ENCODE measurements at places on chromosomes 3 and 15. TPM values are rescaled to one million over a fixed set of nuclear protein-coding genes. Genes with fewer than 3 reads are reported as not detected.

GRCh38 chr3:5016211-5017161, 37.2 kb downstream of the BHLHE40 start:
- no peaks in the 10 kb centered on the region for H3K27me3 ChIP-seq
- DNase-seq, result no peak
- no peak overlapping the region for H3K4me3 ChIP-seq
- H3K27ac ChIP-seq, result no peak overlapping the region

Gene RLBP1
- not detected for total RNA-seq

DNA sequence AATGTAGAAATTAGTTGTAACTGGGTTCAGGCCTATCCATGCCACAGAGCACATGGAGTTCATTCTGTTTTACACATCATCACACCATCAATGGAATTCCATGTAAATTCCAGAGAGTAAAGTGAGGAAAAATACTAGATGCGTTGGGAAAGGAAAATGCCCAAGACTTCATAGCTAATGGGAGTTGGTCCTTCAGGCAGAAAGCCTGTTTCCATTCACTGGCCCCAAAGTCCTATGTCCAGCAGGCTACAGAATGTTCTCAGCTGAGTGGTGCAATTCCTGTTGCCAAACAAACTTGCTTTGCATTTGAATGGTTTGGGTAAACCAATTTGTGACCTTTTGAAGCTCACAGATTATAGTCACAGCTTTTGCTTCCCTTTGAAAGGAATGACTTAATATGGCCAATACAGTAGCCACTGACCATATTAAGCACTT, 164.6 kb upstream of the PFN2 start:
- no peaks in the 10 kb centered on the region for H3K27me3 ChIP-seq
- H3K4me1 ChIP-seq, result peaks cover 18% of the 10 kb centered on the region
- H3K4me3 ChIP-seq, result no peak overlapping the region
- no peaks in the 10 kb centered on the region for H3K36me3 ChIP-seq
- DNase-seq, result no peak
- no peak overlapping the region for H3K27ac ChIP-seq

DNA sequence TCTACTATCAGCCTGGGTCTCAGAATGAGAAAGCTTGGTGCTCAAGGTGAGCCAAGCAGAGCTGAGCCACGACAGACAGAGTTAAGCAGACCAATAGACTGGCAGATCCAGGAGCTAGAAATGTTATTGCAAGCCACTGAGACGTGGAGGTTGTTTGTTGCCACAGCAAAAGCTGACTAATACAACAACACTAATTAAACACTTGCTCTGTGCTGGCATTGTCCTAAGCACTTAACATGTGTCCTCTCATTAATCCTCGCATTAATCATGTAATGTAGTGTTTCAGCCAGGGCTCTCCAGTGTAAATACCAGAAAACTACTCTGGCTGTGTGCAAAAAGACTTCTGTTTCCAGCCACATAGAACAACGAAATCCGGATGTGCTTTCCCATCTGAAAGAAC, 11.6 kb upstream of the SPSB4 start:
- no peaks in the 10 kb centered on the region for H3K4me1 ChIP-seq
- H3K27ac ChIP-seq, result no peak overlapping the region
- H3K4me3 ChIP-seq, result no peak overlapping the region
- DNase-seq, result no peak
- no peaks in the 10 kb centered on the region for H3K36me3 ChIP-seq
- H3K27me3 ChIP-seq, result no peaks in the 10 kb centered on the region

DNA sequence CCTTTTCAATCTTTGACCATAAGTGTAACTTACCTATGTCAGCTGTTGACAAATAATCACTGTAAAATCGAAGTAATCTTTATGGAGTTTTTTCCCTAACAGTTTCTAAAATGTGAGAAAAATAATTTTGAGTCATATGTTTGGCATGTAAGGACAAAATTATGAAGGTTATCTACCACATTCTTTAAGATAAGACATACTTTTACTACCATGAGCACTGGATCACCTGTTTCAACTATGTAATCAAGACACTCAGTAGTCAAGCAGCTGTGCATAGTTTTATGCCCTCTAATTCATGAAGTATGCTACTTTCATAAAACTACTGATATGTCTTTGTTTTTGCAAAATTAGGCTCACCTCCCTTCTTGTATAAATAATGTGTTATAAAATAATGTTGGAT, 12.1 kb downstream of the FGF7 start:
- H3K27ac ChIP-seq, result no peak overlapping the region
- H3K4me3 ChIP-seq, result no peak overlapping the region
- H3K27me3 ChIP-seq, result no peaks in the 10 kb centered on the region
- no peak for DNase-seq
- H3K4me1 ChIP-seq, result peaks cover 5% of the 10 kb centered on the region

DNA sequence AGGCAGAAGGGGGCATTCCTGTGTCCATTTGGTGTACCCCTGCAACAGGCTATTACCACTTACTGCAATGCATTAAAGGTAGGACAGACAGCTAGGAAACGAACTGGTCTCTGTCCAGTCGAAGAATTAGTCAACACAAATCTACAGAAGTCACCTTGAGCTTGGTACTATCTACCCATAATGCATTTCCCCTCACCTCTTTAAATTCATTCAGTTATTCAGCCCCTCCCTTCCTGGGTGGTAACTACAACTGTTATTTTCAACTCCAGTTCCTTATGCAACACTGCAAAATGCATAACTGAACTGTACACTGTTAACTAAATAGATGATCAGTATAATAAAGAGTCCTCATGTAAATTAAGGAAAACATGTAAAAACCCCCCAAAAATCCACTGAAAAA, 77.6 kb downstream of the MAGI1 start:
- H3K36me3 ChIP-seq, result no peaks in the 10 kb centered on the region
- peaks cover 15% of the 10 kb centered on the region for H3K4me1 ChIP-seq
- no peaks in the 10 kb centered on the region for H3K27me3 ChIP-seq
- H3K4me3 ChIP-seq, result no peak overlapping the region

- H3K4me3 ChIP-seq, result no peak overlapping the region
- no peaks in the 10 kb centered on the region for H3K4me1 ChIP-seq
- no peaks in the 10 kb centered on the region for H3K27me3 ChIP-seq
- no peak overlapping the region for H3K27ac ChIP-seq
- no peak for DNase-seq
Observed at GRCh38 chr15:43484455-43484854, 8.5 kb downstream of the TP53BP1 start.

- no peak for DNase-seq
- H3K4me3 ChIP-seq, result no peak overlapping the region
- peaks cover 22% of the 10 kb centered on the region for H3K36me3 ChIP-seq
- no peaks in the 10 kb centered on the region for H3K27me3 ChIP-seq
- no peak overlapping the region for H3K27ac ChIP-seq
- no peaks in the 10 kb centered on the region for H3K4me1 ChIP-seq
Observed at GRCh38 chr15:79322945-79323344, 12.0 kb downstream of the TMED3 start.

Gene CYP19A1
- not detected for total RNA-seq

- DNase-seq, result peak; percentile 41
- peaks cover 8% of the 10 kb centered on the region for H3K27me3 ChIP-seq
- no peak overlapping the region for H3K4me3 ChIP-seq
- no peaks in the 10 kb centered on the region for H3K36me3 ChIP-seq
- H3K27ac ChIP-seq, result 0 out of 2 replicates have a peak overlapping the region, but pooled peaks have one; percentile 55
Observed at GRCh38 chr3:196202516-196202970, 8.7 kb downstream of the ZDHHC19 start.

DNA sequence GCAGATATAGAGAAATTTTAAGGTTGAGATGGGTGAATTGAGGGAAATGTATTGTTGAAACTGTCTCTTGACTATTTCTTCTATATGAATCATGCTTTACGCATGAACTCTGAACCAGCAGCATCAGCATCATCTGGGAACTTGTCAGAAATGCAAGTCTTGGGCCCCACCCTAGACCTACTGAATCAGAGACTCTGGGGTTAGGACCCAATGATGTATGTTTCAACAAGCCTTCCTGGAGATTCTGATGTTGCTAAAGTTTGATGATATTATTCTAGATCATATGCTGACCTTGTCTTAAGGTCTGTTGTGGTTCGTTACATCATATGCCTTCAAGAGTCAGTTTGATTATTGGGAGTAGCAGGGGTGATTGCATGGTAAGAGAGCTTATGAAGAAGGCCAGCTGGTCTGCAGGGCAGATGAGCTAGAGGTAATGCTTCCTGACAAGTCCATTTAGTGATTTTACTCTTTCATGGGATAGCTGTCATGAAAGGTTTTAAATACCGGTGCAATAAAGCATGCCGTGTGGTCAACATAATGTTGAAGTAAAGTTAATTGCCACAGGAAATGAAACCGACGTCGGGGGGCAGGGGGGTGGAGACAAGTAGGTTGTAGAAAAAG, 152.4 kb upstream of the MRPL3 start:
- no peak overlapping the region for H3K4me3 ChIP-seq
- H3K27ac ChIP-seq, result no peak overlapping the region
- DNase-seq, result no peak
- H3K27me3 ChIP-seq, result no peaks in the 10 kb centered on the region
- H3K36me3 ChIP-seq, result no peaks in the 10 kb centered on the region
- no peaks in the 10 kb centered on the region for H3K4me1 ChIP-seq

DNA sequence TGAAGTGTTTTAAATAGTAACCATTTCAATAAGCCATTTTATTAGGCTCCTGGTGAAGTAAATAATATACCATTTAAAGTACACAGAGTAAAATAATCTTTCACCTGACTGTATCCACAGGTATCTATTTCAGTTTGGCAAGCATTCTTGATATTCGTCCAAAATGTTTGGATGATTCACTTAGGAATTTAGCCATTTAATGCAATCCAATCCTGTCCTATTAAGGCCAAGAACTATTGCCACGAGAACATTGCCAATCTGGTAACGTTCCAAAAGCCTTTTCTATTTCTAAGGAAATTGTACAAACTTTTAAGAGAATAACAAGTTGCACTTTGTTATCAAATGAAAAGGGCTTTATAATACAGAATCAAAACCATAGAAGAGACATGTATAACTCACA, 209.8 kb upstream of the THRB start:
- H3K27me3 ChIP-seq, result no peaks in the 10 kb centered on the region
- no peak overlapping the region for H3K27ac ChIP-seq
- no peaks in the 10 kb centered on the region for H3K4me1 ChIP-seq
- H3K36me3 ChIP-seq, result no peaks in the 10 kb centered on the region
- H3K4me3 ChIP-seq, result no peak overlapping the region
- DNase-seq, result no peak

GRCh38 chr3:157467200-157467599, 30.6 kb downstream of the PTX3 start:
- no peak overlapping the region for H3K4me3 ChIP-seq
- no peaks in the 10 kb centered on the region for H3K36me3 ChIP-seq
- H3K27ac ChIP-seq, result no peak overlapping the region
- no peaks in the 10 kb centered on the region for H3K27me3 ChIP-seq
- H3K4me1 ChIP-seq, result no peaks in the 10 kb centered on the region

DNA sequence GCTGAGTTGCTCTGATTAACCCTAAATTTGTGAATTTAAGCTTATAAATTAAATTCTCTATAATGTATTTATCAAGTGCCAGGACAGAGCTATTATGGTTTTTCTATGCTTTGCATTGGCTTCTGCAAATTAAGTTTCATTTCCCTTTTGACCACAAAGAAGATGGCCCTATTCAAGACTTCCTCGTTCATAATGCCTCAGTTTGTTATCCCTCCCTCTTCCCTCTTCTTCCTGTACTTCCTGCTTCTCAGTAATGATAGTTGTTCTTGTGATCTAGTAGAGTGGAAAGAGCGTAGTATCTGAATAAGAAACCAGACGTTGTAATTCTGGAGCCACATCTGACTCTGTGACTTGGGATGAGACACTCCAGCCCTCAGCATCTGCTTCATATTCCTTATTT, 118.7 kb downstream of the CACNA1D start:
- H3K4me3 ChIP-seq, result no peak overlapping the region
- DNase-seq, result no peak
- H3K36me3 ChIP-seq, result no peaks in the 10 kb centered on the region
- H3K27me3 ChIP-seq, result no peaks in the 10 kb centered on the region
- no peak overlapping the region for H3K27ac ChIP-seq

Gene VEPH1
- total RNA-seq, result 31.8 TPM

DNA sequence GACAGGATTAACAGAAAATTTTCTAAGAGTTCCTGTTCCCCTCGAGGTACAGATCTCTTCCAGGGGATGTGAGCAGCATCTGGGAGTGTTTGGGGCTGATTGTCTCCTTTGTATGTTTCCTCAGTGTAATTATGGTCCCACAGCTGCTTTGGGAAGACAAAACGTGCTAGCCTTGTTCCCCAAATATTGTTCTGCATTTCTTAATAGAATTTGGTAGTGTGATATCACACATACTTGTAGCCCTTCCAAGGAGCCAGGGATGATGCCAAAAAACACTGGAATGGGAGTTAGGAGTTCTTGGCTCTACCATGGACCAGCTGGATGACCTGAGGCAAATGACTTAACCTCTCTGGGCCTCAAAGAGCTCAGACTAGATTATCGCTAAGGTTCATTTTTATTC, 19.0 kb upstream of the AGBL1 start:
- peaks cover 5% of the 10 kb centered on the region for H3K4me1 ChIP-seq
- no peaks in the 10 kb centered on the region for H3K36me3 ChIP-seq
- DNase-seq, result no peak
- no peak overlapping the region for H3K4me3 ChIP-seq
- no peak overlapping the region for H3K27ac ChIP-seq

GRCh38 chr15:89758283-89758682, 7.2 kb upstream of the MESP1 start:
- peaks cover 8% of the 10 kb centered on the region for H3K27me3 ChIP-seq
- no peak overlapping the region for H3K27ac ChIP-seq
- H3K4me3 ChIP-seq, result no peak overlapping the region
- H3K4me1 ChIP-seq, result peaks cover 7% of the 10 kb centered on the region
- no peak for DNase-seq

DNA sequence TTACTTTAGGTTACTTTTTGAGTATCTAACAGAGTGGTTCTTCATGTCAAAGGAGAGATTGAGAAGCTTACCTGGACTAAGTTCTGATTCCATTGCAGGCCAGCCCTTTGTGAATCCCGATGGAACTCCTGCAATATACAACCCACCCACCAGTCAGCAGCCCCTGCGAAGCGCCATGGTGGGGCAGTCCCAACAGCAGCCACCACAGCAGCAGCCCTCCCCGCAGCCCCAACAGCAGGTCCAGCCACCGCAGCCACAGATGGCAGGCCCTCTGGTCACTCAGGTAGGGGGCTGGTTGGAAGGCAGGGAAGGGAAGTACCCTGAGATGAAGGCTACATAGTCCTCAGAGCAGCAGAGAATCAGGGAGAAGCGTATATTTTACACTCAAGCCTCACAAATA, 97.8 kb downstream of the ARPP21 start:
- H3K27ac ChIP-seq, result no peak overlapping the region
- DNase-seq, result no peak
- H3K36me3 ChIP-seq, result no peaks in the 10 kb centered on the region
- no peak overlapping the region for H3K4me3 ChIP-seq

DNA sequence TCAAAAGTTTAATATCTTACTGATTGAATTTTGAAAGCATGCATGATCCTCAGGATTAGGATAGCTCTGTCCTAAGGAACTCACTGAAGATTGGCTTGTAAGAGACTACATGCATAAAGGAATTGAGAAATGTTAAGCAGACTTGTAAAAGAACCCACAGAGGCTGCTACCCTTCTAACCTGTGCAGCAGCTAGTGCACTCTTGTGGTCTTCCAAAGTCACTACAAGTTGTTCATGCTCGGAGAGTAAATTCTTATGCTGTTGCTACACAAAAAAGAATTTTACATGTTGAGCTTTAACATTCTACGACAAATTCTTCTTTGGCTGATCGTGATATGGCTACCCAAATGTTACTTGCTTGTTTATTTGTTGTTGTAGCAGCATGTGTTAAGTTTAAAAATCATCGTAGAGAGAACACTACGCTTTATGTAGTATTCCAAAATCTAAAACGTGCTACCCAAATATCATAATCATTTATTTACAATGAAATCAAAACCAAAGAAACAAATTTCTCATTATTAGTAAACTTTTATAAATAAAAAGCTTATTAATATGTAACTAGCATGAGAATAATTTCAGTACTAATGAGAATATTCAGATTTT, 55.0 kb downstream of the GOLIM4 start:
- no peak overlapping the region for H3K4me3 ChIP-seq
- no peaks in the 10 kb centered on the region for H3K27me3 ChIP-seq
- peak; percentile 84 for DNase-seq
- H3K36me3 ChIP-seq, result no peaks in the 10 kb centered on the region
- H3K4me1 ChIP-seq, result peaks cover 6% of the 10 kb centered on the region
